ENCODE measurements at places on chromosomes 5 and 9.

DNA sequence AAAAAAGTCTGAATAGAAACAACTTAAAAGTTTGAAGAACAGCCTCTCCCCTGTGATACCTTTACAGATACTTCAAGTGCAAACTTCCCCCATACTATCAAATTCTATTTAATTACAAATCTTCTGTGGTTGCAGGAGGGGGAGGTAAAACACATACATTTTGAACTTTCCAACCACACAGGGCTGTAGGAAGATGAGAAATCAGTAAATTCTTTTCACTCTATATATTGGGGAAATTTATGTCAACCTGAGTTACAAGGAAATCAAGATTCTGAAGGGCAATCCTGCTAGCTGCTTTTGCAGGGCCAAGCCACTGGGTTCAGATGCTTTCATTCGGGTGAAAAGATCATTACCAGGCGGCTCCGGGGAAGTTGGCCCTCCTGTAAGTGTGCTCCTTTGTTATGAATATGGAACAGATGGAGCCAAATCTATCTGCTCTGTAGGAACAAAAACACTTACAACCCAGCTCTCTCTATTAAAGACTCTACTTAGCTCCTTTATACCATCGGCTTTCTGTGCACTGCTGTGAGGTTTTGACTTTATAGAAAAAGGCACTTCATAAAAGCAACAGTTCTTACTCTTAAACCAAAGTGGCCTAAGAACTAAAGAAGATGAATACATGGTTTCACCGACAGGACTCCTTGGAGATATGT lies 269.1 kb downstream of the EFNA5 start:
- DNase-seq: peak; percentile 4

DNA sequence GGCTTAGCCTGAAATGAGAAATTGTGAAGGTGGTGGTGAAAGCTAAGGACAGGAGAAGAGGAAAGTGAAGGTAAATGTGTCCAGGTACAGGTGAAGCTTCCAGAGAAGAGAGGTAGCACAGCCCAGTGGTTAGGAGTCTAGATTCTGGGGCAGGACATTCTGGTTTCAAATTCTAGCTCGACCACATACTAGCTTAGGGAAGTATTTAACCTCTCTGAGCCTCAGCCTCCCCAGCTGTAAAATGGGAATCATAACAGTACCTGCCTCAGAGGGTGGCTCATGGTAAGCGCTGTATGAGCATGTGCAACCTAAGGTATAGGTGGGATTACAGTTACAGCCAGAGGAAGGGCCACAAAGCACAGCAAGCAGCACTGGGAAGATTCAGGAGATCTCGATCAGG lies 55.2 kb downstream of the PCDH1 start:
- no peak for DNase-seq

DNA sequence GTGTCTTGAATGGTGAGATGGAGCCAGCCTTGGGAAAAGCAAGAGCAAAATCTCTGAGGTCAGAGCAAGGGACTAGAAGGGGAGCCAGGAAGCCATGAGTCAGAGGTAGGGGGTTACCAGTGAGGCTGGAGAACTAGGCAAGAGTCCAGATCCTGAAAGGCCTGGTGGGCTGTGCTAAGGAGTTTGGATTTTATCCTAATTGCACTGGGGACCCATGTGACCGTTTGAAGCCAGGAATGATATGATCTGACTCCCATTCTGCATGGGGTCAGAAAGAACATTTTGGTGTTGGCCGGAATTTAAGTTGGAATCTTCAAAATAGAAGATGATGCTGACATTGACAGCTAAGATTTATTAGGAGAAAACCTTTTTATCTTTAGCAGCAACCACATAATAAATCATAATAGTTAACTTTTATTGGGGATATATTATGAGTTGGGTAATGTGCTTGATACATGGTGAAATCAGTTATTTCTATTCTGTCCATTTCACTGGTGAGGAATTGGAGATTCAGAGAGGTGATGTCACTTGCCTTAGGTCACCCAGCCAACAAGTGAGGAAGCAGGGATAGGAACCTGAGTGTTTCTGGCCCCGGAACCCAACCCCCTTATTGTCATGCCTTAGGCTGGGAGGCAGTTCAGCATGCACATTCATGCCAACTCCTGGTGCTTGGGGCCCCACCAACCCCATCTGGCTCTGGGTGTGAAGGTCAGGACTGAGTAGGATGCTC lies 61.5 kb upstream of the RARS1 start:
- no peak for DNase-seq

DNA sequence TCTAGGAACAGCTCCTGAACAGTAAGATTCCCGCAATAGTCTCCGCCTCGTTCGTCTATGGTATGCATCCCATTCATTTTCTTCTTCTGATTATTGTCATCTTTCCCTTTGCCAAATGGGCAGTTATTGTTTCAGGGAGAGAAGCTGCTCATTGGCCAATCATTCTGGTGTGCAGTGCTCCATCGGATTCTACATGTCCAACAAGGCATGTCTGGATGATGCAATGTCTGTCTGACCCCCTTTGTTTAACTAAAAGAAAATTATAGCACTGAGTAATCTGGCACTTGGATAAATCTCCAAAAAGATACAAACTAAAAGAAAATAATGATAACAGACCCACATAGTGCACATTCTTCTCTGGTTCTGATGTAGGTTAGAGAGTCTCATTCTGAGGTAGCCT lies 515.6 kb upstream of the DMAC1 start:
- DNase-seq: no peak

GRCh38 chr9:82252116-82252515 lies 263.5 kb downstream of the SPATA31D1 start:
- no peak for DNase-seq

Data from NCI-H1092 (cell line).